ENCODE measurements at places on chromosomes 2 and 18.

DNA sequence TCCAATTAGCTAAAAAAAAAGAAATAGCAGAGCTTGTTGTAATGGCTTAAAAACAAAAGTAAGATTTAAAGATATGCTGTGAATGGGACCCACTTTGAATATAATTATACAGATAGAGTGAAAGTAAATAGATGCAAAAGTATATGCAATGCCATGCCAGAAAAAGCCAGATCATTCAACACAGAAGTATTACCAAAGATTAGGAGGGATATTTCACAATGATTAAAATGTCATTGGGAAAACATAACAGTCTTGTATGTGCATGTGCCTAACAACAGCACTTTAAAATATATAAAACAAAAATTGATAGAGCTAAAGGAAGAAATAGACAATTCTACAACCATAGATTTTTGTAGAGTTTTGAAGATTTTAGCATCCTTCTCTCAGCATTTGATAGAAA is 19.9 kb upstream of the SIGLEC15 start:
- no peak for DNase-seq

GRCh38 chr2:189658306-189659212 is 2.7 kb upstream of the ASNSD1 start:
- DNase-seq = no peak

DNA sequence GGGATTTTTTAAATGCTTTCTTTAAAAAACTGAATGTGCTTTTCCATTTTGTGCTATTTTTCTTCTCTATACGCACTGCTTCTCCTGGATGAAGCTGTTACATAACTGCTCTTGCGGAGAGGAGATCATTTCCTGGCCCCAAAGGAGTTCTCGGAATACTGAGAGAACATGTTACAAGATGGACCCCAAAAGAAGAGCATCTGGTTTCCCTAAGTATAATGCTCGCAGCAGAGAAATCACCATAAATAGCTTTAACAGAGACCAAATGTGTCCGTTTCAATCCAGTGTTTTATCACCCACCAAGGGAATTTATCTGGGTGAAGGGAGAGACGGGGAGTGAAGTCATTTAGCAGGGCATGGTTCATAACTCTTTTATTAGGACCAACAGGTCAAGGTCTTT is 80.1 kb downstream of the RBM43 start:
- DNase-seq = no peak

- DNase-seq = no peak
Observed at GRCh38 chr18:38198526-38198925, 632.9 kb upstream of the CELF4 start.

DNA sequence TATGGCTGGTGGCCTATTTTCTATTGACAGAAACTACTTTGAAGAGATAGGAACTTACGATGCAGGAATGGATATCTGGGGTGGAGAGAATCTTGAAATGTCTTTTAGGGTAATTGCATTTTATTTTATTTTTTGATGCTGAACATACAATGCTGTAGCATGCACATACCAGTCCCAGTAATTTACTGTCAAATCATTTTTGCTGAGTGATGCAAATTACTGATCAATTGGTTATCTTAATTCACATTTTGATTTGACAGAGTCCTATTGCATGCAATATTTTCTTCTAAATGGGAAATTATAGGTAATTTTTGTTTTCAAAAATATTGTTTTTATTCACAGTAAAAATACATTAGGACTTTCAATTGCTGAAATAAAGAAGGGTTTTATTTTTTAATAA is 387.3 kb downstream of the GALNT13 start:
- no peak for DNase-seq
